ENCODE measurements at places on chromosomes 1 and 21.

DNA sequence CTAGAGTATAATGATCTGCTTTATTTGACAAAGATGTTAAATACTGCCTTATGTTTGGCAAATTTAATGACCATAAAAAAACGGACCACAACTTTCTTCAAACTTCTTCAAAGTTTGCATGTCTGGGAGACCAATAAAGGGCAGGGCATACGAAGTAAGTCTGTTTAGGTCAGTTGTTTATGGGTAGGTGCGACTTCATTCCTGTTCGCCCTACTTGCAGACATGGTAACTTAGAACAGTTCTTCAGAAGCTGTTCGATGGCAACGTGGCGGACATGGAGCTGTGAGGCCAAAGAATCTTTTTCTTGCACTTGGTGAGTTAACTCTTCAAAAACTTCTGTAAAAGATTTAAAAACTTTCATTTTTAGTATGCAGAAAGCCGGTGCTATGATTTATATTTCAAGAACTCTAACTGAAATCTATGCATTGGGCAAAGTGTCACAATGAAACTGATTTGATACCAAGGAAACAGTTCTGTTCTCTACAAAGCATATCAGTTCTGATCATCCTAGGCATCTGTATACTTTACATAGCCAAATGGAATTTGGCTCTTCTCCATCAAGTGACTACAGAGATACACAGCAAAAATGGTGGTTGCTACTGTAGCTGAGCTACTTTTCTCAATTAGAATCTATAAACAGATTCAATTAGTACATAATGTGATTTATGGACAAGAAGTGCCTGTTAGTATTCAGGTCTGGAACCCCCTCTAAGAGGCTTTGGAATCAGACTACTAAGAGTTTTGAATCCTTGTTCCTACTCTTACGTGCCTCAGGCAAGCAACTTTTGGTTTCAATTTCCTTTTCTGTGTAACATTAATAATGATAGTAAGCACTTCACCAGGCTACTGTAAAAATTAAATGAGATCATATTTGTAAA lies 25.7 kb downstream of the C21orf91 start:
- DNase-seq, result no peak

GRCh38 chr1:183674886-183675285 lies 21.8 kb upstream of the APOBEC4 start:
- no peak for DNase-seq

DNA sequence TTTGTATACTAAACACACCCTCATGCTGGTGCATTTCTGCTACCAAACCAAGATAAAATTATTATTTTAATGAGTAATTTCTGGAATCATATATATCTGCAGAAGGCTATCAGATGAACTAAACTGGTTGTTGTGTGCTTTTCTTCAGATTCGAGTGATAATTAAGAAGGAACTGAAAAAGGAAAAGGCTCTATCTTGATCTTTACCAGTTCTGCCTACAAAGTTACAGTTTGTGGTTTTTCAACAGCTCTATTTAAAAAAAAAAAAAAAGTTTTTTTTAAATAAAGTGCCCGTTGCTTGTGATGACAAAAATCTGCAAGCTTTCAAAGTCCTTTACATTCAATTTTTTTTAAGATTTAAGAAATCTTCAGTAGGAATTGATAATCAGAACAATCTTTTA lies 13.6 kb downstream of the DENND1B start:
- no peak for DNase-seq

DNA sequence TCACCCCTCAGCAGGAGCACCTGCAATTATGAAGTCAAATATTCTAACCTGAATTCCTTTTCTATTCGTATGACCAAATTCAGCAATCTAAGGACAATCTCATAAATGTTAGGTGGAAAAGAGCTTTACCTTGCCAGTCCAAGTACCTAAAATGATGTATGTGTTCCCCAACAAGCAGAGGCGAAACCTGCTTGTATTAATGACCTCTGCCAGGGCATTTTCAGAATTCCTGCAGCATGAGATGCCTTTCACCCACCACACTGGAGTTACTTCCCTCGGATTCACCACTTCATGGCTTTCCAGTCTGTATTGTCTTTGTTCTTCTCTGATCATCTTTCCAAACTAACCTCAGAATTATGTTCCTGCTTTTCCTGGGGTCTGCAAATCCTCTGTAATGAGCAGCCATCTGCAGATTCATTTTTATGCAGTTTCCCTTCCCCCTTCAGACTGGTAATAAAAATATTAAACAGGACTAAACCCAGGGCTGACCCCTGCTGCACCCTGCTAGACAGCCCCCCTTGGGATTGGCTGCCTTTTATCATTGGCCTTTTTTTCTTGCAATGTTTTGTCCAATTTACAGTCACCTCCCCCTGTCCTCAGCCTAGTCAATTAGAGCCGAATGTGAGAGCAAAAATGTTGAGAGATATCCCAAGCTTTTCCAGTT lies 26.6 kb upstream of the CASQ2 start:
- no peak for DNase-seq

DNA sequence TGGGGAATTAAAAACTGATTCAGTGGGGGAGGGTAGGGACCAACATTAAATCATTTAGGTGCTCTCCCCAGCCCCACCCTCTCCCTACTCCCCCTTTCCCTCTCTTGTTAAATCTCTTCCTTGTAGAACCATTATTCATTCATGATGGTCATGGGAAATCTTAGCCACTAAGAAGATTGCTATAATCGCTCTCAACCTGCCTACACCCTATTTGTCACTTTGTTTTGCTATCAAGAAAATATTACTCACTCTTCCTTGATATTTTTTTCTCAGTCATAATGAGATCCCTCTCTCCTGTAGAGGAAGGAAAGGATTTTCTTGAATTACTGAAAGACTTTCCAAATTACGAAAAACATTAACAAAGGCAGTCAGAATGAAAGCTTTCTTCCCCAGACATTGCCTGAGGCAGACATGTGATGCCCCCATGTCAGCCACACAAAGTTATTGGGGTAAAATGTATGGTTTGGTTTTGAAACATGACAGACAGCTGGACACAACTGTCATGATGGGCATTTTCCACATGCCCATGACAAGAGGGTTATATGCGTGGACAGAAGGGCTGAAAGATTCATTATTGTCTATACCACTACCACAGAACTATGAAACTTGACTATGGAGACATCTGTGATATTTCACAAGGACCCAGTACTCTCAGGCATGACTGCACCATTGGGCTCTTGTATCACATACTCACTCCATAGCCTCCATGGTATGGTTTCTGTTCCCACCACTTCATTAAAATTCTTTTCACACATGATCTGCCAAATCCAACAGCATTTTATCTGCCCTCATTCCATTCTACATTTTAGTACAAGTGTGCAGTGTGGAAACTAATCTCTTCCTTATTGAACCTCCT lies 420.1 kb downstream of the DISC1 start:
- DNase-seq, result no peak

- peak; percentile 86 for DNase-seq
Observed at GRCh38 chr1:201946224-201946908, at the start of gene LMOD1. TSS of gene LMOD1 (minus strand) at chr1:201946548. CDS start at chr1:201946340, 208 bp downstream.

- no peak for DNase-seq
Observed at GRCh38 chr1:94654459-94654858, 112.9 kb upstream of the F3 start.

- no peak for DNase-seq
Observed at GRCh38 chr1:160342526-160342925, 524 bp downstream of the COPA start.

DNA sequence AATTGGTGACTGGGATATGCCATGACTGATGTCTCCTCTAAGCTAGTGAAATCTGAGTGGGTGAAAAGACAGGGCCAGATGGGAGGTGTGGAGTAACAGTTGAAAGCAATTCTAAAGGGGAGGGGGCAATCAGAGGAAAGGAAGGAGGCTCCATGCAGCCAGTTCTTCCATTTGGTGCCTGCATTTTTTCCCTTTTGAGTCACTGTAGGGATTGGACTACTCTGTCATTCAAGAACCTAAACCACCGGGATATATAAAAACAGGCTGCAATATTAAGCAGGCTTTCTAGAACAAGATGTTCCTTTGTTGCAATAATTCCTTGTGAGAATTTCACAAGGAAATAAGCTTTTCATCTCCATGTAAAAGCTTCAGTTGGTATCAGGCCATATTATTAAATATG lies 18.3 kb downstream of the CLIC6 start:
- DNase-seq, result no peak

DNA sequence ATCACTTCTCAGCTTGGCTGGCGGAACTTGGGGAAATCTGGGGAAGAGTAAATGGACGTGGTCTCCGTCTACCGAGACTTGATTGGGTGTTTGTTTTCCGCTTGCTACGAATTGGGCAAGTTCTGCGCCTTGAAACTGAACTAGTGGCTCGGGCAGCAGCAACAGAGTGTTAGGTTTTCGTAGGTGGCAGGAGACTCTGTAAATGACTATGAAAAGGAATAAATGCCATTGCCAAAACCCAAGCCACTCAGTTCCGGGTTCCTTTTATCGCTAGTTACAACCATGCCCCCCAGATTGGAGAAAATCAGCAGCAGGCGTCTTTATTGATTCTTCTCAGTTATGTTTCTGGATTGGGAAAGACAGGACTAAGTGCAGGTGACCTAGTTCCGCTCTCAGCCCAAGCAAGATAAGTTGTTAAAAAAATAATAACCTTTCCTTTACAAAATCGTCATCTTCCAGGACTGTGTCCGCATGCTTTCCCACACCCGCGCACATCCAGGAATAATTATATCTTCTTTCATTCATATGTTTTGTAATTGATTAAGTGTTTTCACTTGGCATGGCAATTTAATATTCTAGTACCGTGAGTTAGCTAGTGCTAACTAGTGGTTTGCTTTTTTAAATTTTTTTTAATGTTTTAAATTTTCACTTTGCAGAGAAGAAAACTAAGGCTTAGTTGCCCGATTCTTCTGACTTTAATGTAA lies 3.4 kb downstream of the LHX9 start:
- no peak for DNase-seq

GRCh38 chr1:75234562-75234961 lies 100.4 kb downstream of the LHX8 start:
- no peak for DNase-seq

DNA sequence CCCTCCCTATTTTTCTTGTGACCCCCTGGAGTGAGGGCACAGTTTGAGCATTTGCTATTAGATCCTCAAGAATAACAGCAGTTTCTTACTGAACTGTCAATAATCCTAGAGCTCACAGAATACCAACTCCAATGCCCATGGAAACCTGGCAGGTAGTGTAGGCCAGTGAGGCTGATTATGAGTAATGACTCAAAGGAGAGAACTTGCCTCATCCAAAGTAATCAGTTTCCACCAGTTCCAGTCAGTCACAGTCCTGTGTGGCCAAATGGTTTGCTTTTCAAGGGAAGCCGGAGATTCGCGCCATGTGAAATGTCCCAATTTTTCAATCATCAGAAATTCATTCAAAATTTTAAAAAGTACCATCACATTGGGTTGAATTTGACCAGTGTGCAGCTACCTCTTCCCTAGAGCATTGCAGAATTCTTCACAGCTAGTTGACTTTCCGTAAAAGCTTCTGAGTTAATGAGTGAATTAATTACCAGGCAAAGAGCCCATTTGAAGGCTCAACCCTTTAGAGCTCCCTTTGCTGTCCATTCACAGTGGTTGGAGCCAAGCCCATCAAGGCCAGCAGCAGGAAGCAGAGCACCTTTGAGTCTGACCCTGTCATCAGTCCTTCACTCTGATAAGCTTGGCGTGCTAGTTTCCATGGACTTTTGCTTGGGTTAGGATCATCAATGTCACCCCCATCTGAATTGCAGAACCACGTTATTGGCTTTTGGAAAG lies 170.3 kb downstream of the KAZN start:
- DNase-seq, result no peak

GRCh38 chr1:243740255-243740999 lies 109.6 kb downstream of the AKT3 start:
- no peak for DNase-seq

GRCh38 chr1:240287722-240288121 lies 196.0 kb downstream of the FMN2 start:
- DNase-seq, result no peak

DNA sequence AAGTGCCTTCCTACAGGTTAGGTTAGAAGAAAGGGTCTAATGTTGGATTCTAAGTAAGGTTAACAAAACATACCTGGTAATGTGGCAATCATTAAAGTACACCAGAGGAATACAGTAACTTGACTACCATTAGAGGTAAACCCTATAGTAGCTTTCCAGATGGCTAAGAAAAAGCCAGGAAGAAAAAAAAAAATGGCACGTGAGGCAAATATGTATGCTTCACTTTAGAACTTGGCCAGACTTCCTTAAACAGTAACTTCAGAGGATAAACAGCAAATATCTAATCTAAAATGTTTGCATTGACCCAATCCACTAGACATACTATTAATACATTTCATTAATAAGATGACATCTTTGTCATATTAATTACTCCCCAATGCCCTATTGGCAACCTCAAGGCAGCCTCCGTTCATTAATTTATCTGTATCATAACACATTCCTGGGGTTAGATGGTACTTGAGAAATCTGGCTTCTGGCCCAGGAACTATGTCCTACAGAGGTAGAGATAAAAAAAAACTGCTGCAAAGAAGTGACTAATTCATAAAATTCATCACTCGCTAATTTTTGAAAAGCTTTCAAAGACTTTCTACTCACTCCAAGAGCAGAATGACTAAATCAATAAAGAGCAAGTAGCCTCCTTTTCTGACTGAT lies 5.8 kb downstream of the DCAF8 start:
- DNase-seq, result no peak

DNA sequence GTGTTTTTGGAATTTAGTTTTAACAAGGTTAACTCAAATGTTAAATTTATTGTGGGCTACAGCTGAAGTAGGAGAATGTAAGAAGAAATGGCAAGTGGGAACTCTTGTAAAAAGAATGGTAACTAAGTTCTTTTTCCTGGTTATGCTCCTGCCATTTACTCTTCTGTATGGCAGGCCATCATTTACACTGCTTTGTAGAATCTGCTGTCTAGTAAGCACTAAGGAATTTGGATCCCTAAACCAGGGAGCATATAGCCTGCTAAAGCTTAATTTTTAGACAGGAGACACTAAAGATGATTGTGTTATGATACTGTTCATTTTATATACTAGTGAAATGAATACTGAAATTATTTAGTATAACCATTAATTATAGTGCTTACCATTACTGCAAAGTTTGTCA lies 85.3 kb downstream of the CAMTA1 start:
- DNase-seq, result no peak

GRCh38 chr1:88036345-88037014 lies 647.6 kb upstream of the PKN2 start:
- no peak for DNase-seq

DNA sequence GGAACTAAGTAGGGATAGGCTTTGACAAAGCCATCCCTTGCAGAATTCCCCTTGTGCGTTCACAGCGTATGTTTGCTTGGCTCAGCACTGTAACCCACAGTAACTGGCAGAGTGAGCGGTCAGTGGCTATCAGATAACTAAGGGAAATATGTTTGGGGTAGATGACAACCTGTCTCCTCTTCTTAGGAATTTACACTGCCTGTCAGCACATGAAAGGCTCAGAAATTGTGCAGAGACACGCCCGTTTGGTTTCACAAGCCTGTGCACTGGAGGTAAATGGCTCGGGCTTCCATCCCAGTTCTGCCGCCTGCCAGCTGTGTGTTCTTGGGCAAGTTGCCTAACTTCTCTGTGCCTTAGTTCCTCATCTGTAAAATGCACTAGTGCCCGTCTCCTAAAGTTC lies 101.2 kb downstream of the PRDM2 start:
- DNase-seq, result no peak

GRCh38 chr1:66648901-66649595 lies 103.2 kb upstream of the DYNLT5 start:
- no peak for DNase-seq

- DNase-seq, result no peak
Observed at GRCh38 chr1:248828845-248829244, 3.1 kb upstream of the SH3BP5L start.

GRCh38 chr1:112618721-112619517 lies at the start of gene ST7L:
TSS of gene ST7L (minus strand) at chr1:112619141. CDS start at chr1:112619113, 28 bp downstream.
- DNase-seq, result no peak

GRCh38 chr1:39652554-39652953 lies 13.1 kb upstream of the HEYL start:
- DNase-seq, result no peak
